T-helper 1 cell (primary cell): ENCODE measurements at places on chromosomes 6 and 20.

GRCh38 chr20:62678553-62678952 is 30.1 kb upstream of the NTSR1 start:
- no peak for DNase-seq

DNA sequence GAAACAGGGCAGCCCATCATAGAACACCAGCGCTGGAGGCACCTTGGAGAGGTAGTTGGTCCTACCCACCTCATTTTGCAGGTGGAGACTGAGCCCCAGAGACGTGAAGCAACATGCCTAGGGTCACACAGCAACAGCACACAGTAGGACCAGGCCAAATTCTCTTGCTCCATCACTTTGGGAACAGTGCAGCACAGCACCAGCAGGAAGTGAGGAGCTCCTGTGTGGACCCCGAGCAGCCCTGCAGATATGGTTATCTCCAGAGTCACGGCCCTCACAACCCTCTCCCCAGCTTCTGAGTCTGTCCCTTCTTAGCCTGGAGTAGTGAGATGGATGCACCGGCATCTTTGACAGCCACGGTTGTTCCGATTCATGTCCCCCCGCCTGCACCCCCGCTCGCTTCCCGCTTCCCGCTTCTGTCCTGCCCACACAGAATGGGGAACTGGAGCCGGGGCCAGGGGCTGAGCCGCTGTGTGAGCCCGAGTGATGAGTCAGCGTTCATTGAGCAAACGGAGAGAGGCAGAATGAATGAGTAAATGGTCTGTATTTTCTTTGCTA is 72.6 kb upstream of the DUSP22 start:
- DNase-seq, result no peak

- DNase-seq, result peak; percentile 77
Observed at GRCh38 chr6:34425498-34426410, at the start of gene RPS10. Gene RPS10, minus strand, starts transcription at chr6:34426069. Its CDS starts 848 bp downstream, at chr6:34425221.

DNA sequence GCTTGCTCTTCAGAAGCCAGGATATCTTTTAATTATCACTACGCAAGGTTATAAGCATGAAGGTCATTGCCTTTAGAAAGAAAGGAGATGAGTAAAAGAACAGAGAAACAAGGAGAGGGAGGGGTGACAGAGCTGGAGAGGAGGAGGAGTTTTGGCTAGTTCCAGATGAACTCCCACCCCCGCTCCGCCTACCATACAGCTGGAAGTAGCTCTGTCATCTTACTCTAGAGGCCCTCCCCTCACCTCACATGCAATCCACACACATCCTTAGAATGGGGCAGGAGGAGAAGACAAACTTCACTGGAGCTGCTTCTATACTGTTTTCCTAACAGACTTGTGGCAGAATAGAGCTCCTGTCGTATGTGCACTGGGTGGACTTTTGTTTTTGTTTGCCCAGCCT is 144.7 kb downstream of the SCML4 start:
- no peak for DNase-seq

GRCh38 chr20:34124469-34125249 is 12.6 kb upstream of the EIF2S2 start:
- no peak for DNase-seq

GRCh38 chr6:111583986-111584385 is 21.7 kb downstream of the TRAF3IP2 start:
- DNase-seq, result no peak
